ENCODE measurements at places on chromosomes 4 and X. TPM values are rescaled to one million over a fixed set of nuclear protein-coding genes. Genes with fewer than 3 reads are reported as not detected.

NDP gene
- total RNA-seq = not detected

OTC gene
- not detected for total RNA-seq

- no peak for DNase-seq
These were observed 34.2 kb upstream of the CSN1S1 start for GRCh38 chr4:69896530-69897116.

SYTL4 gene
- not detected for total RNA-seq

- DNase-seq = no peak
These were observed 7.6 kb downstream of the SORCS2 start for GRCh38 chr4:7199771-7200441.

DNA sequence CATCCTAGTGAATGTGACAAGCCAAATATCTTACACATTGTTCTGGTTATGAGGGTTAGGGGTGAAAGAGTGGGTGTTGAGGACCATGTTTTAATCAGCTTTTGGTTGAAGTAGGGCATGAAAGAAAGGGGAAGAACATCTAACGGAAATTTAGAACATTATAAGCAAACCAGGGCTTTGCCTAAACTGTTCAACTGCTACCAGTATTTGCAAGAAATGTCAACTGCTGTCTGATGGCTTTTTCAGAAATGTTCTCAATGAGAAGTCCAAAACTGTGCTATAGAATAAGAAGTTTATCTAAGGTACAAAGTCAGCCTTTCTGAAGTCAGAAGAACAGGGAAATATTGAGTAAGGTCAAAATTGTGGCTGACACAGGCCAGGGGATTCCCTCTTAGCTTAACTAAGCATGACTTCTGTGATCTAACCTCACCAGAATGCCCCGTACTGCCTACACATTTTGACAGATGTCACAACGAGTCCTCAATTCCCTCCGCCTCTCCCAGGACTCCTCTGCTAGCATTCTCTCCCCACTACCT lies 67.1 kb downstream of the DTHD1 start:
- peak; percentile 1 for DNase-seq

GRCh38 chrX:27463187-27463586 lies at the start of gene PPP4R3C:
Gene PPP4R3C (minus strand): TSS chrX:27463341. CDS start chrX:27463296, 45 bp downstream.
- DNase-seq = no peak

RFC1 gene
- total RNA-seq = 135 TPM

GRCh38 chr4:35250761-35251160 lies 993.6 kb downstream of the ARAP2 start:
- no peak for DNase-seq

- DNase-seq = no peak
These were observed 23.4 kb downstream of the ZFYVE28 start for GRCh38 chr4:2395038-2395437.

GRCh38 chr4:153555730-153556434 lies 89.7 kb downstream of the TMEM131L start:
- no peak for DNase-seq

DSPP gene
- not detected for total RNA-seq

All from OCI-LY7 (cell line).